Foreskin keratinocyte (primary cell): ENCODE measurements at places on chromosomes 11 and 22. TPM values are rescaled to one million over a fixed set of nuclear protein-coding genes. Genes with fewer than 3 reads are reported as not detected.

DNA sequence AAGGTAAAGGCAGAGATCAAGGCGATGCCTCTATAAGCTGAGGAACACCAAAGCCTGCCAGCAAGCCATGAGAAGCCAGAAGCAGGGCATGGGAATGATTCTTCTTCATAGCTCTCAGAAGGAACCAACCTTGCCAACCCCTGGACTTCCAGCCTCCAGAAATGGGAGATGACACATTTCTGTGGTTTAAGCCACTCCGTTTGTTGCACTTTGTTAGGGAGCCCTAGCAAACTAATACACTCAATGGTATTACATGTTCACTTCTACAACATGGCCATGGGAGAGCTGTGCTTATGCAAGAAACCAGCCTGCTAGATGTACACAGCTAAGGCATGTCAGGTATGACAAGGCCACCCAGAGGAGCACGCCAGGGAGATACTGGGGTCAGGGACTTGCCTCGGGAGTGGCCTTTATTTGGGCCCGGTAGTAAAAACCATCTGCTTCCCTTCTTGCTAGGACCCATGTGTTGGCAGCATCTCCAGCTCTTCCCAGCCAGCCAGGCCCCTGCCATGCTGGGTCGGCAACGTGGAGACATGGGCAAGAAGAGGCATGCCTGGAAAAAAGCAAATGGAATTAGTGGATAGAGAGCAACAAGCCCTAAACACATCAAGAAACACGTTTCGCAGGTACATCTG lies 3.6 kb downstream of the C11orf16 start:
- DNase-seq = peak; percentile 48

Gene FIBIN
- total RNA-seq = 0.21 and 0.41 TPM in 2 replicates

Gene BRSK2
- 0.18 and 0.34 TPM in 2 replicates for total RNA-seq

- no peak for DNase-seq
These were observed 107.1 kb downstream of the GAB2 start for GRCh38 chr11:78310500-78310909.

Gene HMGXB4
- total RNA-seq = 19.8 and 20.5 TPM in 2 replicates

DNA sequence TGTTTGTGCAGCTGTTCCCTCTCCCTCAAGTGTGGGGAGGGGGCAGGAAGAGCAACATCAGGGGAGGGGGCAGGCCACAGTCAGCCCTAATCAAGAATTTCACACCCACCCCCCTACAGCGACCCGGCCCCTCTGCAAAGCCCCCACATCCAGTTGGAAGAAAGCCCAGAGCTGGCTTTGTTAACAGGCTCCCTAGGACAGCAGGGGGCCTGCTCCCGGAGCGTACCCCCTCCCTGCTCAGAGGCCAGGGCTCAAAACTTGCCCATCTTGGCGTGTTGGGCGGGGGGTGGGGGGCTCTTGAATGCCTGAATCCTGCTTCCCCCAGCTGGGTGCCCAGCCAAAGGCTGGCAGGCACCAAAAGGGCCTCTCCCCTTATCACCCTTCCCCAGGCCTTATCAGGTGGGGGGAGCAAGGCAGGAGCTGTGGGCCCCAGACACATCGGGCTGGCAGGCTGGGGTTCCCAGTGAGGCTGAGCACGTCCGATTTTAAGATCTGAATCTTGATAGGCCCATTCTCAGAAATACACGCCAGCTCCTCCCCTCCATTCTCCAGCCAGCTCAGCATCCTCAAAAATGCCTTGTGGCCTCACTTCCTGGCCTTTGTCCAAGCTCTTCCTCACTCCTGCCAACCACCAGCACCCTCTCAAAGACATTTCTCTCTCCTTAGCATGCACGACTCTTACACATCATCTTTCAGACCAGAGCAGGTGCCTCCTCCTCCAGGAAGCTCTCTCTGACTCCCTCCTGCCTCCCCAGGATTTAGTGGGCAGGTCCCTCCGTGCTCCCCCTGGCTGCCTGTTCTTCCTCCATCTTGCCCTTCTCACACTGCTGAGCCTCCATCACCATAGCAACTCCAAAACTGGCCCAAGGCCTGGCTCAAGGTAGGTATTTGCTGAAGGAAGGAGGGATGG lies 384.8 kb downstream of the MN1 start:
- peak; percentile 88 for DNase-seq

DNA sequence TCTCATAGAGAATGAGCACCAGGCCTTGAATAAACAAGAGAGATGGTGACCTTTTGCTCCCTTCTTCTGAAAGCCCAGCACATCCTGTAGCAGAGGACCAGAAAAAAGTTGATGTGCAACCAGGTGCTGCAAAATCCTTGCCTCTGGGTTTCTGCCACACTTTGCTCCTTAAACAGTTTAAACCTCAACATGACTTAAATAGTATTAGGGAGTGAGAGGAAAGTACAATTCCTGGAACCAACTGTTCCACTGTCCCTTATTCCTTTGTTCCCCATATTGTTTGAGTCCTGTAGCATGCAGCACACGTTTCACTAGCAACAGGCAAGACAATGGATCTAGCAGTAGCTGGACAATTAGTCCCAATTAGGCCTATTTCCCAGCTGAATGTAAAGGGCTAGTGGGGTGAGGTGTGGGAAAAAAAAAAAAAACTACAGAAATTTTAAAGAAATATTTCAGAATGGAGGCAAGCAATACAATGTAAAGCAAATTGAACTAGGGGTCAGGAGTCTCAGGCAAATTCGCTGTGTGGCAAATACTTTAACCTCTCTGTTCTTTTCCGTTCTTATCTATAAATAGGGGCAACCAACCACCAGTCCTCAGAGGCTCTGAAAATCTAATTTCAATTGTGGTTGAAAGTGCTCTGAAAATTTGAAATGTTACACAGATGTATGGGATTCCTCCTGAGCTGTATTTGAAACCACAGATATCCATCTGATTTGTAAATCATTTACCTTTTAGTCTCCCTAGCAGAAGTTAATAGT lies 6.6 kb downstream of the MPPED2 start:
- DNase-seq = no peak

Gene TXNRD2
- total RNA-seq = 24.2 and 28.8 TPM in 2 replicates

GRCh38 chr22:48210198-48210580 lies 1447.7 kb downstream of the TBC1D22A start:
- no peak for DNase-seq

Gene PRRG4
- 4.8 and 7.9 TPM in 2 replicates for total RNA-seq

DNA sequence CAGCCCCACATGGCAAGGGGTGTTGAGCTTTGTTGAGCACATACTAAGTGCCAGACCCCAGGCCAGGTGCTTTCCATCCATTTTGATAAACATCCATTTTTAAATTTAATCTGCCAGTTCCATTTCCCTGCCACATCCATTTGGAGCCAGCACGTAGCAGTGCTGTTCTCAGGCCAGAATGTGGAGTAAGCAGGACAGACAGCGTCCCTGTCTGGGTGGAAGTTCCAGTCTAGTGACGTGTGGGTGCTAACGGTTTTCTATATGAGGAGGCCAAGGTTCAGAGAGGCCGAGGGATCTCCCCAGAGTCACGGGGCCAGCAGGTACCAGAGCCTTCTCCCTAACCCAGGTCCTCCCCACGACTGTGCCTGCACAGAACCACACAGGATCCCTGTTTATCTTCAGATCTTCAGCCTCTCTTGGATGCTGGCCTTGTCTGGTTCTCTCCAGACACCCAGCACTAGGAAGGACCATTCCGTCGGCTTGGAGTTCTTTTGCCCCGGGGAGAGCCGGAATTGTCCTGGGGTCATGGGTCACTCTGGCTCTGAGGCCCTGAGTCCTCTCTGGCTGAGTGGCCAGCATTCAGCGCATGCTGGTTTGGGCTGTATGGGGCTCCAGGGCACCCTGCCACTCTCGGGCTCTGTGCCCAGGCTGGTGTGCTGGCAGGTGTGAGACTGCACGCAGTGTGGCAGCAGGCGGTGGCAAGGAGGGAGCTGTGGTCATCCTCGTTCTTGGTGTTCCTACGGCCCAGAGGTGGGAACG lies 63.6 kb upstream of the PPARA start:
- no peak for DNase-seq
